T-helper 1 cell (primary cell): ENCODE measurements at places on chromosomes 5 and 9.

DNA sequence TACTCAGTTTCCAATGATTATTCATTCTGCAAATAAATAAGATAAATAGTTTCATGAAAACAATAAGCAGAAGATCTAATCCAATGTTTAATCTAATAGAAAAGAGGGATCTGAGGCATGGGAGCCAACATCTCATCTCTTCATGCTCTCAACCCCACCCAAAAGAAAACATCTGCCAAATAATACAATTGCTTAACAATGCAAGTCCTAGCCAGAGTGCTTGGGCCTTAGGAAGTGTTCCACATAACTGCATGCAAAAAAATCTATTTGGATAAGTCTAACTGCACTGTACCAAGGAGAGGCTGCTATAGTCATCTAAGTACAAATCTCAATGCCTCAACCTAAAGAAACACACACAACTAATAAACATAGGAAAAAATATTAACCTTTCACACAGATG lies 606.0 kb downstream of the CDH9 start:
- no peak for DNase-seq

DNA sequence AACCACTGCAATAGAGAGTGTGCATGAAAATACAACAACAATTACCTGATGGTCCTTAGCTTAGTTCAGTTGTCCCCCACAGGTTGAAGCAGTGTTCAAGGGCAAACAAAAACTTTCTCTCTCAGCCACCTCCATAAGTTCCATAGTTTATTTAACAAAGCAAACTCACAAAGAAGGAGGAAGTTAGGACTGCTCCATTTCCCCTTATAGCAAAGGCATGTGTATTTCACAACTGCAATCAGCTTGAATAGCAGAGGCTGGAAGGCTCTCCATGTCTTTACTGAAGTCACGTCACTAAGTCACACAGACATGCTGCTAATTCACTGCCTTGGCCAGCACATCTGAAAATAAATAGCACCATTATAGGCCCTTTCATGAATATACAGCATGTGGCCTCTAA lies 43.3 kb downstream of the DOCK8 start:
- DNase-seq = no peak

- DNase-seq = no peak
Measured at GRCh38 chr5:138964647-138965201, 89.6 kb upstream of the LRRTM2 start.

GRCh38 chr9:91900055-91900796 lies 49.8 kb downstream of the ROR2 start:
- no peak for DNase-seq

- no peak for DNase-seq
Measured at GRCh38 chr9:35757226-35757891, 3.3 kb upstream of the MSMP start.

- no peak for DNase-seq
Measured at GRCh38 chr9:109325089-109325488, 4.2 kb upstream of the EPB41L4B start.

DNA sequence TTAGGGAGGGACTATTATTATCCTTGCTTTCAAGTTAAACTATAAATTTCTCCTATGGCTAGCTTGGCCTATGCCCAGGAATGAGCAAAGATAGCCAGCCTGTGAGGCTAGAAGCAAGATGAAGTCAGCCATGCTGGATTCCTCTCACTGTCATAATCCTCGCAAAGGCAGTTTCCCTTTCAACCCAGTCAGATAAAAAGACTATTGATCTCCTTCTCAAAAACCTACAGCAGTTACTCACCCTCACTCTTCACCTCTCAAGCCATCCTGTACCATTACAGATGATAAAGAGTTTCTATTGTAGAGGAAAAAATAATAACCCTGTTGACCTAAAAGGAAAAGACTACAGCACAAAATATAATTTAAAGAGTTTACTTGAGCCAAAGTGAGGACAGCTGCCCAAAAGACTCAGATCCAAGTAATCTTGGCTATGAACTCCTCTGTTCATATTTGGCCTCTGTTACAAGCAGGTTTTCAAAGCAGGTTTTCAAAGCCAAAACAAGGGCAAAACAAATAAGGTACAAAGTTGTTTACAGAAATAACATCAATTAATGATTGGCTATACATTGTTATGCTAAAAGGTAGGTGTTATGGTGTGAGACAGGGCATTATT lies 41.7 kb downstream of the KCNV2 start:
- no peak for DNase-seq

DNA sequence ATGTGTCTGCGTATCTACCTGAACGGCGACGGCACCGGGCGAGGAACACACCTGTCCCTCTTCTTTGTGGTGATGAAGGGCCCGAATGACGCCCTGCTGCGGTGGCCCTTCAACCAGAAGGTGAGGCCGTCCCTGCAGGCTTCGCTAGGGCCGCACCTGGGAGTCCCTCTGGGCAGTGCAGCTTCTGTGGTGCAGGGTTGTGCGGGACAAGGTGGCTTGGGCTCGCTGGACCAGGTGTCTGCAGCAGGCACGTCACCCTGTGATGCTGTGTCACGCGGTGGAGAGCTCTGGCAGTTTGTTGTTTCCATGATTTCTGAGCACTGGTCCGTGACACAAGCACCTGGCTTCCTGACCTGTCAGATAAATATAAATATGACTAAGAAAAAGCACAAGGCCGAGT lies 20.7 kb downstream of the FBXW5 start:
- DNase-seq = no peak

- DNase-seq = no peak
Measured at GRCh38 chr9:124489222-124489621, 18.0 kb downstream of the NR5A1 start.

DNA sequence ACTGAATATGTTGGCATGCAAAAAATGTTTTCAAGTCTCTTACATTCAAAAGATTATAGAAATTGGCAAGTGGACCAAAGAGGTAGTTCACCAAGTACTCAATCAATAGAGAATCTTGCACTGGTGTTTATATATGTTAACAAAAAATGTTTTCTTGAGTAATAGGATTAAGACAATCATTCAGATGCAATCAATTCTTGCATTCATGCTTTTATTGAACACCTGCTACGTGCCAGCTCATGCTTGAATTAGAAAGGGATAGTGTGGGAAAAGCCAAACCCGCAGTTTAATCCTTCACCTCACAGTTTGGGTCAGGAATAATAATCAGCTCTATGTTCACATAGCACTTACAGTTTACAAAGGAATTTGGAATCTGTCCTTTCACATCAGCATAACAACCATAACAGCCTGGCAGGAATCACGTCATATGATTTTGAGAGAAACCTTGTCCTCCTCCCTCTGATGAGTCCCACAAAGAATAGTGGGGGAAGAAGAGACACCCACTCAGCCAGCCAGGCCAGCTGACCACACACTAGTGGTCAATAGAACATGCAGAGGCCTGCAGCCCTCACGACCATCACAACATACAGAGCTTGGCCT lies 36.8 kb upstream of the FRRS1L start:
- DNase-seq = no peak

DNA sequence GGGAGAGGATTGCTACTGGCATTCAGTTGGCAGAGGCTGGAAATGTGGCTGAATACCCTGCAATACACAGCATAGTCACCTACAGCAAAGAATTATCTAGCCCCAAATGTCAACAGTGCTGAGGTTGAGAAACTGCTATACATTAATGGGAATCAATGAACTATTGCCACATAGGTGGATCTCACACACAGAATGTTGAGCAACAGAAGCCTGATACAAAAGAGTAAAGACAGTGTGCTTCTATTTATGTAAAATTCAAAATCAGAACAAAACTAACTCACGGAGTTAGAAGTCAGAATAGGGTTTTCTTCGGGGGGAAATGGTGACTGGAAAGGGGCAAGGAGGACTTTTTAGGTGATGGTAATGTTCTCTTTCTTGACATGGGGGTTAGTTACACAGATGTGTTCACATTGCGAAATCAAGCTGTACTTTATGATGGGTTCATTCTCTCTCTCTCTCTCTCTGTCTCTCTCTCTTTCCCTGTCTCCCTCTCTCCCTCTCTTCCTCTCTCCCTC lies 45.7 kb upstream of the PANK3 start:
- DNase-seq = no peak

GRCh38 chr5:78923622-78923970 lies 61.5 kb downstream of the ARSB start:
- no peak for DNase-seq

- DNase-seq = no peak
Measured at GRCh38 chr9:110427497-110428104, 89.9 kb upstream of the TXNDC8 start.

GRCh38 chr5:9655641-9656040 lies 25.5 kb upstream of the TAS2R1 start:
- no peak for DNase-seq

DNA sequence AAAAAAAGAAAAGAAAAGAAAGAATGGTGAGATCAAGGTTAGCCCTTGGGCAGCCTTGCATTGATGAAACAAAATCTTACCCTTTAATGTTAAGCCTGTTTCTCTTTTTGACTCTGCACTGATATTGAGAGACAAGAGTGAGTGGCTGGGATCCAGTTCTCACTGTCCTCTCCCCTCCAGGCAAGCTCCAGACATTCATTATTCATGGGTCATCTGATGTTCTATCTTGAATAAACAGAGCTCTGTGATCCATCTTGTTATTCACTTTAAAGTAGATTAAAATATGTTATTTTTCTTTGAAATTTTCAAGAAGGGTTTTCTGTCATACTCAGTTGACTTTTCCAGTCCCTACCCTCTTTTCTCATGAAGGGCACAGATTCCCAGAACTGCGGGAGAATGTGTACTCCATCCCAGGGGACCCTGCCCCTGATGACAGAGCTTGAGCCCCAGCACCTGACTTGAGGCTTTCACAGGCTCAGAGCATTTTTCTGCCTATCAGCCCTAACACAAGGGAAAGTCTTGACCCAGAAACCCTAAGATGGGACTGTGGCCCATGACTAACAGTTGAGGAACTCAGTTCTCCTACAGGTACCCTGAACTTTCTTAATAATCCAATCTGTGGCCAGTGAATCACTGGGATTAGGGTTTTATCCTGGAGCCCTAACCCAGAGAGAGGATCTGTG lies 24.1 kb downstream of the ACTL7B start:
- no peak for DNase-seq

DNA sequence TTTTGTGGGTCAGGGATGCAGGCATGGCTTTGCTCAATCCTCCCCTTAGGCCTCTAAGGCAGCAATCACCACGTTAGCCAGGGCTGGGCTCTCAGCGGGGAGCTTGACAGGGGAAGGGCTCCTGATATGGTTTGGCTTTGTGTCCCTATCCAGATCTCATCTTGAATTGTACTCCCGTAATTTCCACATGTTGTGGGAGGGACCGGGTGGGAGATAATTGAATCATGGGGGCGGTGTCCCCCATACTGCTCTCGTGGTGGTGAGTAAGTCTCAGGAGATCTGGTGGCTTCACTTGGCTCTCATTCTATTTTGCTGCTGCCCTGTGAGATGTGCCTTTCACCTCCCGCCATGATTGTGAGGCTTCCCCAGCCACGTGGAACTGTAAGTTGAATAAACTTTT lies 11.5 kb upstream of the IRX4 start:
- no peak for DNase-seq

DNA sequence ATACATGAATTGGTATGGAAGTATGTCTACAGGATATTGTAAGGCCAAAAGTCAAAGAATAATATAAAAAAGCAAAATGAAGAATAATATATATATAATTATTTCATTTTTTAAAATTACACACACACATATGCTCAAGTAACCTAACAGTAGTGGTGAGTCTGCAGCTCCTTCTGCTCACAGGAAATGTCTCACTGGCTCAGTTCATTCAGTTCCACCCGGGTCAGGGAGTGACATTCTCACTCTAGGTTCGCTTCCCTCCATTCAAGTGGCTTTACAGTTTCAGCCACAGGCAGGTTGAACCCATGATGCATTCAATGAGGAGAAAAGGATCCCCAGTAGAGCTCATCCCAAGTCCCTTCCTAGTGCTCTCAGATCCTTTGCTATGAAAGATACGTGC lies 90.8 kb downstream of the SUSD1 start:
- DNase-seq = no peak

DNA sequence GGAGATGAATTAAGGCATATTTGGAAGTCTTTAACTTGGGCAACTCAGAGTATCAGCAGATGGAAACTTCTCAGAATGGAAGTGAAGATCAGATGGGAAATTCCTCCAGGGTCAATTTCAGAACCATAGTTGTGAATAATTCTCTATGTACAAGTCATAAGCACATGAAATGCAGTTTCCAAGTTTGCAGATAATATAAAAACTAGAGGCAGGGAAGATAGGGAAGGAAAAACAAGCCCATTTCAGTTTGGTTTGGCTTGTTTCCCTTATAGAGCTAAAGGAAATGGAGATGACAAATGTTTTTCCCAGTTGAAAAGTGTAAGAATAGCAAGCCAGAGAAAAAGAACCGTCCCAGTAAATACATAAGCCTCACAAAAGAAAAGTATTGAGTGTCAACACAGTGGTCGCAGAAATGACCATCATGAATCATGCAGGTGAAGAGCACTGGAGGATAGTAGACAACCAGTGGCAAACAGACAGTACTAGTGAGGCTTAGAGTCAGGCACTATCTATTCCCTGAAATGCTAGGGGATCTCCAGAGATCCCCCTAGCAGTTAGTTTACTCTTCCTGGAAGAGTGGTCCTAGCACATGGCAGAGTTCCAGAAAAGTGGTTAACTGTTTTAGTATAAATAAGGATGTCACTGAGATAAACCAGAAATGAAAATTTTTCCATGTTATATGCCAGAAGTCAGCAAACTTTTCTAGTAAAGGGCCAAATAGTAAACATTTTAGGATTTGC lies 245.9 kb downstream of the SAXO1 start:
- no peak for DNase-seq

- no peak for DNase-seq
Measured at GRCh38 chr9:133995012-133995896, 3.1 kb upstream of the VAV2 start.

- no peak for DNase-seq
Measured at GRCh38 chr5:116377276-116378006, 197.2 kb downstream of the SEMA6A start.

DNA sequence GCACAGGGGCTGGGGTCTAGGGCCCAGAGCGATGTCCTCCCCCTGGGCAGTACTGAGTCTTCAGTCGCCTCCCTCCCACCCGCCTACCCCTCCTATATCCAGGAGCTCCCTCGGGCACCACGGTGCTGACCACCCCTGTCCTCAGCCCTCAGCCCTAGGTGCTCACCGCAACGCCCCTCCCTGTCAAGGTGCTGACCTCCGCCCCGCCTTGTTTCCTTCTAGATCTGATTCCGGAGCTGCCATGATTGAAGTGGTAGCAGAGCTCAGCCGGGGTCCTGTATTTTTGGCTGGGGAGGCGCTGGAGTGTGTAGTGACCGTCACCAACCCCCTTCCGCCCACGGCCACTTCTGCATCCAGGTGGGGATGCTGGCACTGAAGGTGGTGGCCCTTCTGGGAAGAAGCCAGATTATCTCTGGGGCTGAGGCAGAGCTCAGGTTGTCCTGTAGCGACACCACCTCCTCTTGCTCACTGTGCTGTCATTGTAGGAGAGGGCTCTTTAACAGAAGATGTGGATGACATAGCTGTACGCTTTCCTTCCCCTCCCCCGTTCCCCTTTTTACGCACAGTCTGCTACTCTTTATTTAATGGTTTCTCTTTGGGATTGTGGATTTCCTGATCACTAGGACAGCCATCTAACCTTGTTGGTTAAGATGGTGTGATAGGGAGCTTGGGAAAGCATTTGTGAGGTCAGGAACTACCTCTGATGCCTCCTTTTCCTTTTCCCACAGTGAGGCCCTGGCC lies 598 bp downstream of the RGP1 start:
- no peak for DNase-seq
